Stimulated activated CD4-positive, alpha-beta T cell treated with anti-CD3 and anti-CD28 coated beads, Interleukin-12 subunit alpha, Interleukin-12 subunit beta, amount 100 ng/mL, for 48 hours (primary cell): ENCODE measurements at places on chromosomes 2 and 18.

GRCh38 chr2:98731041-98731893 is at the start of gene MGAT4A:
MGAT4A (minus strand) TSS chr2:98731132; CDS start chr2:98726332, 4,800 bp downstream.
- peak; percentile 49 for DNase-seq

DNA sequence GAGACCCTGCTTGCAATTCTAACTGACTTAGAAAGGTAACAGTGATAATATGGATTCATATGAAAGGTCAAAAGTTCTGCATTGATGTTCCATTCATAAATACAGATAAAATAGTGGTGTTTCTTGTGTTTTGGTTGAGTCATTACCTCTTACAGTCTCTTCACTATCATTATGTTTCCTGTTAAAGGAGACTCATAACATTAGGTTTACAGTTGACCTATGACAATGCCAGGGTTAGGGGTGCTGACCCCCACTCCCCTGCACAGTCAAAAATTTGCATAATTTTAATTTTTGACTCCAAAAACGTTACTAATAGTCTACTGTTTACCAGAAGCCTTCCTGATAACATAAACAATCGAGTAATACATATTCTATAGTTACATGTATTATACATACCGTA is 75.4 kb downstream of the VRK2 start:
- DNase-seq, result no peak

GRCh38 chr18:69267895-69268294 is 132.8 kb upstream of the DOK6 start:
- DNase-seq, result no peak

- DNase-seq, result no peak
Measured at GRCh38 chr2:235793163-235793752, 299.4 kb downstream of the AGAP1 start.

- no peak for DNase-seq
Measured at GRCh38 chr2:42368817-42369531, 8.0 kb upstream of the COX7A2L start.

GRCh38 chr2:8575038-8575833 is 106.6 kb upstream of the ID2 start:
- DNase-seq, result no peak

DNA sequence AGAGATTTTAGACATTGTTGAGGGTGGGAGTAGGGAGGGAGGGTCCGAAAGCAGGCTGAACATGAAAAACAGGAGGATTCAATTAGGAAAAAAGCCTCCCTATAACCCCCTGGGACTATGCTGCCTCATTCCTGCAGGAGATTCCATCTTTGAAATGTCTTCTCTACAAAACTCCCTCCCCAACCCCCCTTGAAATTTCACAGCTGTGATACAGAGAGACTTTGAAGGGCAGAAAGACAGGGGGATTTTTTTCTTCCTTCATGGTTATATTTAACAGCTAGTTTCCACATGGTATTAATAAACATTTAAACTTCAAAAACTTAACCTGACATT is 57.6 kb downstream of the TRIB2 start:
- no peak for DNase-seq
